ENCODE measurements at places on chromosomes 1 and 21.

GRCh38 chr1:245807306-245807705 is 652.5 kb downstream of the KIF26B start:
- DNase-seq = no peak

- no peak for DNase-seq
These were observed 48.8 kb downstream of the ZC3H11B start for GRCh38 chr1:219564109-219564508.

GRCh38 chr1:10188133-10188650 is 22.2 kb upstream of the KIF1B start:
- no peak for DNase-seq

- no peak for DNase-seq
These were observed 35.9 kb upstream of the KIF21B start for GRCh38 chr1:201059401-201059800.

- no peak for DNase-seq
These were observed 178.0 kb downstream of the SDCCAG8 start for GRCh38 chr1:243433737-243434370.

GRCh38 chr1:54105080-54105479 is 47.7 kb downstream of the CDCP2 start:
- DNase-seq = no peak

DNA sequence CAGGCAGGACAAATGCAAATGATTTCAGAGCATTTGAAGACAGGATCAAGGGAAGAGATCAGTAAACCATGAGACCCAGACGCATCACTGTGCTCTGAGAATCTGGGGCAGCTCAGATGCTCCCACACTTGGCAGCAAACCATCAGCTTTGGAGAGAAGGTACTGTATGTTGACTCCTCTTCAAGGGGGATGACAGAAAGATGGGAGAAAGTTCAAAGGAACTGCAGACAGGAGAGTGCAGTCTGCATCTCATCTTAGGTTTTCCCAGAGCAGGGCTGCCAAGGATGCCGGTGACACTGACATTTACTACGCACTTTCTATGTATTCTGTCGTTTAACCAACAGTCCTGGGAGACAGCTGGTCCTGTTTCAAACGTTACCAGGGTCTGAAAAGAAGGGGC is 35.8 kb downstream of the OLFML2B start:
- no peak for DNase-seq

- no peak for DNase-seq
These were observed 51.1 kb upstream of the PRDX6 start for GRCh38 chr1:173426057-173426456.

GRCh38 chr1:152761609-152762213 is 3.9 kb downstream of the KPRP start:
- no peak for DNase-seq

DNA sequence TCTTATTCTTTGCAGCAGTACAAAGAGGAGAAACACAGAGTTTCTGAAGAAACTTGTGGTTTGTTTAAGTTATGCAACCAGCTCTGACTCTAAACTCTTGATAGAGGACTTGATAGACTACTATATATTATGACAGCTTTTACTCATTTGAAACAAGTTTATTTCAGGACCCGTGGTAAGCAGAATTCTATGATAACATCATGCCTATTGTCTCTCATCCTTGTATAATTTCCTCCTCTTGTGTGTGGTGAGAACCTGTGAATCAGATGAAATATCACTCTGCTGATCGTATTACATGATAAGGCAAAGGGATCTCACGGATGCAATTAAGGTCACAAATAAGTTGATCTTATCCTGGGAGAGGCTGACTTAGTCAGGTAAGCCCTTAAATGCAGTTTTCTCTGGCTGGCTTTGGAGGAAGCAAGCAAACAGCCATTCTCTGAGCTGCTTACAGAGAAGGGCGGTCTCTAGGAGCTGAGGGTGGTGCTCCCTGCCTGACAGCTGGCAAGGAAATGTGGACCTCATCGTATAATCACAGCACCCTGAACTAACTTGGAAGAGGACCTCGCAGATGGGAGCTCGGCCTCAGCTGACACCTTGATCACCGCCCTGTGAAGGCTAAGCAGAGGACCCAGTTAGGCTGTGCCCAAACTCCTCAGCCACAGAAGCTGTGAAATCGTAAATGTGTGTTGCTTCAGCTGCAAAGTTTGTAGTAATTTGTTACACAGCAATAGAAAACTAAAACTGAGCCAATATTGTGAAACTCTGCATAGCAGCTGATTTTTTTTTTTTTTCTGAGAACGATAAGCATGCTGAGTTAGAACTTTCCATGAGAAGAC is 151.1 kb upstream of the DPT start:
- DNase-seq = no peak

GRCh38 chr1:239125027-239125426 is 261.3 kb upstream of the CHRM3 start:
- no peak for DNase-seq

- no peak for DNase-seq
These were observed at the start of gene EPHA2 for GRCh38 chr1:16155537-16156410. Gene EPHA2, minus strand, starts transcription at chr1:16156069. Its CDS starts 137 bp downstream, at chr1:16155932.

DNA sequence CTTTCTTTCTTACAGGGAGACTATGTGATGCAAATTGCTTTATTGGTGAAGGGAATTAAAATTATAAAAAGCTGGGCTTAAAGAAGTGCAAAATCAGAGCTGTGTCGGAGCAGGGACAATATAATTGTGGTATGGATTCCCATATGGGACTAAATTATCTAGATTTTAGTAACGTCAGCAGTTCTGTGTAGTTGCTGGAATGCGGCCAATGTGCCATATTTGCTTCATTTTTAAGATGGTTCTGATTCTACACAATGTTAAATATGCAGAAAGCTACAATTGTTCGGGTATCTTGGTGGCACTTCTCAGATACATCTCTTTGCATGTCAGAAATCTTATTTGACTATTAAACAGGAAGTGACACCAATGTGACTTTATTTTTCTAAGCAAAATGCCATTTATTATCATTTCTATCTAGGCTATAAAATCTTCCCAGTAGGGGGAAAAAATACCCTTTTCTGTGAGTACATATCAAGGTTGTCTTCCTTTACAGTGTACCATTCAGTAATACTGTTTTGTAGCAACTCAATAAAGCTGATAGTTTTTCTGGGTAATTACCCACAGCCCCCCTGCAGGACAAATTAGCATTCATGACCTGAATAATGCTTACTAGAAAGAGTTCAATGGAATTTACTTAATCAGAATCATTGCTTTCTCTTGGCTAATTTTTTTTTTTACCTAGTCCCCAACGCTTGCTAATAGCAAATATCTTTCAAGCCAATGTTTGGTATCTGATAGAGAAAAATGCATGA is 288.3 kb upstream of the ADGRL2 start:
- no peak for DNase-seq

GRCh38 chr21:41597227-41597626 is 89.3 kb upstream of the TMPRSS2 start:
- no peak for DNase-seq

DNA sequence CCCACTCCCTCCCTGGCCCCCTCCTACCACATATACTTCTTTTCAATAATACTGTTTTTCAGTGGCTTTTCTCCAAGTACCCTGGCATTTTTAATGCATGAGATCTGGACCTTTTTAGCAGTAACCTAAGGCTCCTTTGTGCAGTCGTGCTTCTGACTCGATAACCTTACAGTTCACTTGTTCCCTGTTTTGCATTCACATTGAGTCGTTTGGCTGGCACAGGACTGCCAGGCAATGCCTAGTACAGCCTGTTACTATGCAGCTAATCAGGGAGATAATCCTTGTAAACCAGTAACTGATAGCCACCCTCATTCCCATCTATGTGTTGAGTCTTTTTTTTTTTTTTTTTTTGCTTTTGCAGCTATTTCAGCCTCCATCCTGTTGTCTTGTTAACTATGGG is 3.7 kb downstream of the ATP1B1 start:
- no peak for DNase-seq

DNA sequence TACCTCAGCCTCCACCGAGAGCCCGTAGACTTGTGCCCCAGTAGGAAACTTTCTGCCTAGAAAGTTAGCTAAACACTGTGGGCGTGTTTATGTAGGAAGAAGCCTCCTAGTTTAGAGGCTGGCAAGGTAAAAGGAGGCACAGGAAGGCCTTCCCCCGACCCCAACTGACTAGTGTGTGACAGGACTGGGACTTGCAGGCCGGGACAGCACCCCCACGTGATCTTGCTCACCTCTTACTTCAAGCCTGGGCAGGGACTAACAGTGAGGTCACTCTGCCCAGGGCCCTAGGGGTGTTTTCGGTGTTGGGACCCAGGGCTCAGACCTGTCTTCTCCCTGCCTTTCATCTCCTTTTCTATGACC is 392 bp upstream of the TAGLN2 start:
- no peak for DNase-seq

All from stimulated activated naive CD4-positive, alpha-beta T cell (primary cell).